ENCODE measurements at places on chromosomes 3 and 15. TPM values are rescaled to one million over a fixed set of nuclear protein-coding genes. Genes with fewer than 3 reads are reported as not detected.

- DNase-seq: no peak
- H3K36me3 ChIP-seq: no peaks in the 10 kb centered on the region
- no peaks in the 10 kb centered on the region for H3K4me1 ChIP-seq
- no peaks in the 10 kb centered on the region for H3K27me3 ChIP-seq
- no peak overlapping the region for H3K4me3 ChIP-seq
- H3K27ac ChIP-seq: no peak overlapping the region
Measured at GRCh38 chr3:133734305-133734704, 11.9 kb upstream of the TF start.

GRCh38 chr15:65583701-65584100, 27.2 kb downstream of the INTS14 start:
- H3K4me1 ChIP-seq: no peaks in the 10 kb centered on the region
- H3K27ac ChIP-seq: no peak overlapping the region
- H3K36me3 ChIP-seq: peaks cover 7% of the 10 kb centered on the region
- no peak for DNase-seq

- no peaks in the 10 kb centered on the region for H3K27me3 ChIP-seq
- H3K27ac ChIP-seq: no peak overlapping the region
- DNase-seq: no peak
- H3K4me1 ChIP-seq: no peaks in the 10 kb centered on the region
Measured at GRCh38 chr15:48001393-48002039, 119.3 kb upstream of the SLC24A5 start.

DNA sequence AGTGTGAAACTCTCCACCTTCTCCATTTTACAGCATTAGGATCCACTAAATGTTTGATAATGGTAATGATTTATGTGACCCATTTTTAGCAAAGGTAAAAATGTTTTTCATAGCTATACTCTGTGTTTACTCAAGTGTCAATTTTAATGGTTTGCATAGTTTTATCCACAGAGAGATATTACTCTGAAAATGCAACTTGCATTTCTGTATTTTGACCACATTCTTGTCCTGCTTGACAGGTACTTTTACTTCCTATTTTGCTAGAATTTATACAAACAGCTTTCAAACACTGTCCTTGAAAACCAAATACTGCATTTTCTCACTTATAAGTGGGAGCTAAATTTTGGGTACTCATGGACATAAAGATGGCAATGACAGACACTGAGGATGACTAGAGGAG, 62.9 kb downstream of the SERPINI1 start:
- no peak for DNase-seq
- no peaks in the 10 kb centered on the region for H3K36me3 ChIP-seq
- no peak overlapping the region for H3K4me3 ChIP-seq
- no peak overlapping the region for H3K27ac ChIP-seq
- H3K4me1 ChIP-seq: no peaks in the 10 kb centered on the region
- H3K27me3 ChIP-seq: no peaks in the 10 kb centered on the region

DNA sequence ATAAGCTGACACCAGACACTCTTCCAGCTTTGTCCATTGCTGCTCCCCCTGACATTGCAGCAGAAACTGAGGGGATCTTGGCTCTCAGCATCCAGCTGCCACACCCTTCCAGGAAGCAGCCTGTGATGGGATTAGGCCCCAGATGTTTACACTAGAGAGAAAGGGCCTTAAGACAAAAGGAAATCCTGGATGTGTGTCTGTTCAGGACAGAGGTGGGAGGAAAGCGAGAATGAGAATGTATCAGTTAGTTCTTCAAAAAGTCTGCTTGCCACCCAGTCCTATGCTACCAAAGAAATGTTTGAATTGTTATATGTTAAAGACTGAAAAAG, 58.8 kb downstream of the HES1 start:
- H3K36me3 ChIP-seq: no peaks in the 10 kb centered on the region
- no peaks in the 10 kb centered on the region for H3K4me1 ChIP-seq
- no peak overlapping the region for H3K27ac ChIP-seq
- H3K4me3 ChIP-seq: no peak overlapping the region
- no peak for DNase-seq

GRCh38 chr3:10524799-10525301, 19.5 kb upstream of the ATP2B2 start:
- no peak for DNase-seq
- no peaks in the 10 kb centered on the region for H3K36me3 ChIP-seq
- no peaks in the 10 kb centered on the region for H3K4me1 ChIP-seq
- no peaks in the 10 kb centered on the region for H3K27me3 ChIP-seq

- H3K27ac ChIP-seq: no peak overlapping the region
- H3K27me3 ChIP-seq: no peaks in the 10 kb centered on the region
Measured at GRCh38 chr3:119681279-119681678, 4.1 kb upstream of the COX17 start.

DNA sequence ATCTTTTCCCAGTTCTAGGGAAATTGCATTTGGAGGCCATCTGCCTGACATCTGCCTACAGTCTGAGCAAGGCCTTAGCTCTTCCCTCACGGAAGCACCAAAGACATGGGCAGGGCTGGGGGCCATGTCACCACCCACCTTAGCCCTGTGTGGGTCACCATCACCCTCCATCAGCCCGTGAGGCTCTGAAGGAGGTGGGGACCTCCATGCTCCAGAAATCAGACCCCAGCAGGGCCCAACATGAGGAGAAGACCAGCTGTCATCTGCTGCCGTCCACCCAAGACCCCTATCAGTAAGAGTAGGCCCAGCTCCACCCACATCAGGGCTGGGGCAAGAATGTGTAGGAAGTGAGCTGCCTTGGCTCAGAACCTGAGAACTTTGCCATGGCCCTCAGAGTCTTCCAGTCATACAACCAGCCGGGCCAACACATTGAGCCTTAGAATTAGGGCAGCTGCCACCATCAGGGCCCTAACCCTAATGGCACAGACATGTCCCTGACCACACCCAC, 1.9 kb downstream of the TMIE start:
- no peaks in the 10 kb centered on the region for H3K27me3 ChIP-seq
- no peak overlapping the region for H3K27ac ChIP-seq
- H3K4me1 ChIP-seq: no peaks in the 10 kb centered on the region
- peak; percentile 44 for DNase-seq
- no peak overlapping the region for H3K4me3 ChIP-seq

GRCh38 chr15:64950888-64951287, 38.8 kb downstream of the SPG21 start:
- H3K27me3 ChIP-seq: no peaks in the 10 kb centered on the region
- no peak overlapping the region for H3K27ac ChIP-seq
- no peak for DNase-seq
- H3K4me1 ChIP-seq: no peaks in the 10 kb centered on the region

GRCh38 chr3:70090322-70090913, 90.9 kb downstream of the SAMMSON start:
- no peak for DNase-seq
- H3K27ac ChIP-seq: no peak overlapping the region
- no peak overlapping the region for H3K4me3 ChIP-seq
- no peaks in the 10 kb centered on the region for H3K27me3 ChIP-seq

- peaks cover 3% of the 10 kb centered on the region for H3K4me1 ChIP-seq
- no peak overlapping the region for H3K4me3 ChIP-seq
- no peak for DNase-seq
- H3K27ac ChIP-seq: peak overlapping the region; percentile 45
Measured at GRCh38 chr3:129658110-129658843, 51.8 kb upstream of the PLXND1 start.

- no peak for DNase-seq
- no peaks in the 10 kb centered on the region for H3K27me3 ChIP-seq
- no peak overlapping the region for H3K27ac ChIP-seq
Measured at GRCh38 chr3:113170771-113171170, 40.6 kb upstream of the BOC start.

- H3K27ac ChIP-seq: no peak overlapping the region
- no peaks in the 10 kb centered on the region for H3K27me3 ChIP-seq
- no peak overlapping the region for H3K4me3 ChIP-seq
- DNase-seq: no peak
Measured at GRCh38 chr3:76245073-76245472, 459.7 kb upstream of the ZNF717 start.

- H3K4me3 ChIP-seq: no peak overlapping the region
- no peak for DNase-seq
- H3K27me3 ChIP-seq: no peaks in the 10 kb centered on the region
- H3K27ac ChIP-seq: no peak overlapping the region
- no peaks in the 10 kb centered on the region for H3K4me1 ChIP-seq
Measured at GRCh38 chr3:175288621-175289020, 429.5 kb downstream of the NAALADL2 start.

DNA sequence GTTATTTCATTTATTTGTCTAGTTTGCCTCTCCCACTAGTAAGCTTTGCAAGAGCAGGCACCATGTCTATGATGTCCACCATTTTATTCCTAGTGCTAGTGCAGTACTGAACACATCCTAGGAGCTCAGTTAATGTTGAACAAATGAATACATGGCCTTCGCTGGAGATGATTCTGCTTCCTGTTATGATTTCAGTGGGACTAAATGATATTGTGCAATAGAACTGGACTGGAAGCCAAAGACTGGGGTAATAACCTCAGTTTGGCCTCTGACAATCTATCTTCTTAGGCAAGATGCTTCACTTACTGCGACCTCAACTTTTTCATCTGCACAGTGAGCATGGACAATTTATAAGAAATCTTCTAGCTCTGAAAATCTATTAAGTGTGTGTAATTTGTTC, 191.3 kb downstream of the ADAMTSL3 start:
- H3K27ac ChIP-seq: no peak overlapping the region
- H3K36me3 ChIP-seq: no peaks in the 10 kb centered on the region
- no peak for DNase-seq
- H3K4me1 ChIP-seq: no peaks in the 10 kb centered on the region

DNA sequence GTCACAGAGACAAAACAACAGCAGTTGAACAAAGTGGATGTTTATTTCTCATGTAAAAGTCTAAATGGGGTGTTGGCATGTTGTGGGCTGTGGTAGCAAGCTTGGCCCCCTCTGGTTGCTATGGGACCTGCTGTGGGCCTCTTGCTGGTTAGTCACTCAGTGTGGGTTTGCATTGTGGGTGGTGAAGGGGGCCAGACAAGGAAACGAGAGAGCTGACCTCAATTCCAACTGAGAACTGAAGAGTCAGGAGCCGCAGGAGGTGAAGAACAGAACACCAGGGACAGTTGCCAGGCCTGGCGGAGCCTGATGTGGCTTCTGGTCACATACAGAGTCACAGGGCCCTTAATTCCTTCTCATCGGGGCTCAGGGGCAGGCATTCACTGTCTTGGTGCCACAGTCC, 1.9 kb upstream of the ADPGK start:
- no peak for DNase-seq
- no peak overlapping the region for H3K4me3 ChIP-seq
- no peaks in the 10 kb centered on the region for H3K4me1 ChIP-seq
- no peaks in the 10 kb centered on the region for H3K27me3 ChIP-seq
- no peak overlapping the region for H3K27ac ChIP-seq

DNA sequence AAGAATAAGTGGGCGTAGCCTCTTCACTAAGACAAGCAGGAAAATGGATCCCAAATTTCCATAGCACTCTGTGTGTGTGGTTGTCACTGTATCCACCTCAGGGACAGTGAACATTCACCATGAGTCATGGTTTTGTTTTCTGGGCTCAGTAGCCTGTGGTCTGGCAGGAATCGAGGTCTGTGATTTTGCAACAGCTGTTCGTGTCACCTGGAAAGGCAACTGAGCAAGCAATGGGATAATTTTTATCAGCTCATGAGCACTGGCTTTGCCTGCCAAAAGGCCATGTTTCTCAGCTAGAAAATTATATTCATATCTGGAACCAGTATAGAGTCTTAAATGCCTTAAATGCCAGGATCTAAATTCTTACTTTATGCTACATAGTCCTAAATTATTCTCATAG, 60.9 kb downstream of the STRIT1 start:
- no peaks in the 10 kb centered on the region for H3K27me3 ChIP-seq
- no peaks in the 10 kb centered on the region for H3K4me1 ChIP-seq
- H3K4me3 ChIP-seq: no peak overlapping the region
- H3K27ac ChIP-seq: no peak overlapping the region
- DNase-seq: peak; percentile 68

DNA sequence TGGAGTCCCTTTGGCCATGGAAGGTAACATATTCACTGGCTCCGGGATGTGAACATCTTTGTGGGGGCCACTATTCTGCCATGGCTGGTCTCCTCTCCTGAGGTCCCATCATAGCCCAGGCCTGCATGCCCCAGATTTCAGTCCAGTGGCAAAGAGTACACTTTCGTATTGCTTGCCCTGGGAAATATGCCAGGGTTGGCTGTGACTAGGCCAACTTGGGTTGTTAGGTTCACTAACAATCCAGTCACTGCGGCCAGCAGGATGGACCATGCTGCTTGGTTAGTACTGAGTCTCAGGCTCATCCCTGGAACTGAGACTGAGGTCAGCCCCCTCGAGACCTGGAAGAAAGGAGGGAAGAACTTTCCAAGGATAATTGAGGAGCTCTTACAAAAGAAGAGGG, 9.8 kb upstream of the EEFSEC start:
- H3K27ac ChIP-seq: no peak overlapping the region
- H3K27me3 ChIP-seq: no peaks in the 10 kb centered on the region
- H3K4me1 ChIP-seq: no peaks in the 10 kb centered on the region
- H3K36me3 ChIP-seq: no peaks in the 10 kb centered on the region
- H3K4me3 ChIP-seq: no peak overlapping the region

DNA sequence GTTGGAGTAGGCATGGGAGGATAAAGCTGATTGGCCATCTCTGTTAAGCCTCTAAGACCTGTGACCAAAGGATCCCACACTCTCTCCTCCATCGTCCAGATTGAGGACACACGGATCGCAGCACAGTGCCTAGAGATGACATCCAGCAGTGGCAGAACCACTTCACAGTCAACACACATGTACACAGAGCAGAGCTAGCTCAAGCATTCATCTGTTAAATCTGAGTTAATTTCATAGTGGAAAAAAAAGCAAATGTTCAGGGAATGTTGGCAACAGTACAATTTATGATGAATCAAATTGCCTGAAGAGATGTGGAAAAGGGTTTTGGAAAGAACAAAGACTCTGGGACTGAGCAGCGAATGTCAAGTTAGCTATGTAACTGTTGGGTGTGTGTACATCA, 108.1 kb upstream of the PLAAT1 start:
- H3K36me3 ChIP-seq: no peaks in the 10 kb centered on the region
- H3K27ac ChIP-seq: no peak overlapping the region
- H3K27me3 ChIP-seq: no peaks in the 10 kb centered on the region

- H3K4me1 ChIP-seq: no peaks in the 10 kb centered on the region
- no peak overlapping the region for H3K4me3 ChIP-seq
- no peak overlapping the region for H3K27ac ChIP-seq
- H3K27me3 ChIP-seq: no peaks in the 10 kb centered on the region
- peaks cover 6% of the 10 kb centered on the region for H3K36me3 ChIP-seq
- no peak for DNase-seq
Measured at GRCh38 chr3:194422188-194422587, 23.1 kb upstream of the GP5 start.

DNA sequence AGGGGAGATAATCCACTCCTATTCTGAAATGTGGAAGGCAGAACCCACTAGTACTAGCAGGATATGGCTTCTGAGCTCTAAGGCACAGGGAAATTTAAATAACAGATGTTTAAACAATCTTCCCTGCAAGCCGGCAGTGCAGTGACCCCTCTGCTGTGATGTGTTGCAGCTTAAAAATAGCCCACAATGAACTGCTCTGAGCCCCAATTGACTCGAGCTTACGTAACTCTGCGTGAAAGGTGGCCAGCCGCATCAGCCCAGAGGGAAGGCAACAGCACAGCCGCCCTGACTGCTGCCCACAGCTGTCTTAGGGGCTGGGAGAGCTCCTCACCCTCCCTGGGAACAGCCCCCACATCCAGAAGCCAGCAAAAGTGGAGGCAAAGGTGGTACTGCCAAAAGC, 12.5 kb upstream of the CAMKV start:
- H3K27me3 ChIP-seq: no peaks in the 10 kb centered on the region
- no peak overlapping the region for H3K4me3 ChIP-seq
- DNase-seq: no peak
- H3K4me1 ChIP-seq: no peaks in the 10 kb centered on the region
- H3K27ac ChIP-seq: no peak overlapping the region
- H3K36me3 ChIP-seq: no peaks in the 10 kb centered on the region

CLDN16 gene
- not detected for total RNA-seq

SLC2A2 gene
- not detected for total RNA-seq

IREB2 gene
- 33.9 TPM for total RNA-seq

KBTBD13 gene
- 1.5 TPM for total RNA-seq

SI gene
- total RNA-seq: not detected

RCCD1 gene
- total RNA-seq: 12.3 TPM

COL6A5 gene
- not detected for total RNA-seq

PYGO1 gene
- 13.9 TPM for total RNA-seq
